ENCODE measurements at places on chromosomes 6 and 20. TPM values are rescaled to one million over a fixed set of nuclear protein-coding genes. Genes with fewer than 3 reads are reported as not detected.
A peak's percentile ranks its signal among the peaks of the same experiment; 100 is the strongest.

SMIM13 gene
- total RNA-seq = 9.2 TPM

GRCh38 chr6:119739769-119740168, 390.2 kb upstream of the MAN1A1 start:
- DNase-seq = no peak
- H3K27ac ChIP-seq = no peak overlapping the region
- no peak overlapping the region for H3K4me3 ChIP-seq

GABRR1 gene
- not detected for total RNA-seq

DNMT3B gene
- total RNA-seq = 3.7 TPM

GRCh38 chr6:107612762-107613415, 123.0 kb downstream of the SOBP start:
- DNase-seq = no peak
- H3K27ac ChIP-seq = no peak overlapping the region
- peaks cover 5% of the 10 kb centered on the region for H3K27me3 ChIP-seq
- H3K36me3 ChIP-seq = no peaks in the 10 kb centered on the region
- H3K4me1 ChIP-seq = peaks cover under 1% of the 10 kb centered on the region
- H3K4me3 ChIP-seq = no peak overlapping the region

GRCh38 chr20:2932498-2932897, 59.2 kb downstream of the PTPRA start:
- peaks cover 4% of the 10 kb centered on the region for H3K36me3 ChIP-seq
- no peaks in the 10 kb centered on the region for H3K4me1 ChIP-seq

GRCh38 chr6:126054802-126055201, 68.5 kb downstream of the TRMT11 start:
- H3K36me3 ChIP-seq = no peaks in the 10 kb centered on the region
- no peaks in the 10 kb centered on the region for H3K4me1 ChIP-seq
- no peak for DNase-seq

DNA sequence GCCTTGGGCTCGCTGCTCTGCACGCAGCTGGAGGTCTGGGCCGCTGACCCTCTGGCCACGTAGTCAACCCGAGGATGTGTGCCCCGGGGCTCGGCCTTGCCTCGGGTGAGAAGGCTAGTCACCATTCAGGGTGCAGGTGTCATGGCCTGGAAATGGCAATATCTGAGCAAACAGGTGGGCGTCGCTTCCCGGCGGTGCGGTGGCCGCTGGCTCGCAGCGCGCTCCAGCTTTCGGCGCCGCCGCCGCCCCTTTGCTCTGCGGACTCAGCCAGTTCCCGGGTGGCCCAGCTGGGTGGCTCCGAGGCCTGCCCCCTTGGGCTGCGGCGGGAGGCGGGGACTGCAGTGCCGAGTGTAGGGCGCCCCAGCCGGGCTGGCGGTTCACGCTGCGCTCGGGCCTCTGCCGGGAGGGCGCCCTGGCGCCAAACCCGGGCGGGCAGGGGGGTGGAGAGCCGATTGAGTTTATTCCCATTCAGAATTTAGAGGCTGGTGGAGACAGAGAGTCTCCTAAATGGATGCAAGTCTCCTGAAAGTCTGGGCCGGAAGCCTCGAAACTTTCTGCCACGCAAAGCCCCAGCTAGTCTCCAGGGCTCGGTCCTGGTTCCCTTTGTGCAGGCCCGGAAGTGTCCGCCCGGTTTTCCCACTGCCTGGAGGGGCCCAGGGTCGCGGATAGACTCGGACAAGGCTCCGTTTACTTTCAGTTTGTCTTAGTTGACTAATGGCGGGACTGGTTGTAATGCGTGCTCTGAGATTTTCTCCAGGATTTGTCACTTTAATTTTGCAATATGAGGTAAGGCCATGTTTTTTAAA, 11.3 kb upstream of the TFAP2A start:
- no peak for DNase-seq
- peaks cover 85% of the 10 kb centered on the region for H3K27me3 ChIP-seq
- peak overlapping the region; percentile 53 for H3K4me3 ChIP-seq
- peaks cover 18% of the 10 kb centered on the region for H3K4me1 ChIP-seq

- no peaks in the 10 kb centered on the region for H3K4me1 ChIP-seq
- DNase-seq = no peak
- H3K4me3 ChIP-seq = no peak overlapping the region
- no peak overlapping the region for H3K27ac ChIP-seq
Observed at GRCh38 chr20:22507240-22507961, 77.0 kb downstream of the FOXA2 start.

- H3K4me1 ChIP-seq = peaks cover 41% of the 10 kb centered on the region
- no peak for DNase-seq
- H3K27me3 ChIP-seq = no peaks in the 10 kb centered on the region
- no peak overlapping the region for H3K4me3 ChIP-seq
Observed at GRCh38 chr6:108799791-108800190, 48.4 kb upstream of the ARMC2 start.

DNA sequence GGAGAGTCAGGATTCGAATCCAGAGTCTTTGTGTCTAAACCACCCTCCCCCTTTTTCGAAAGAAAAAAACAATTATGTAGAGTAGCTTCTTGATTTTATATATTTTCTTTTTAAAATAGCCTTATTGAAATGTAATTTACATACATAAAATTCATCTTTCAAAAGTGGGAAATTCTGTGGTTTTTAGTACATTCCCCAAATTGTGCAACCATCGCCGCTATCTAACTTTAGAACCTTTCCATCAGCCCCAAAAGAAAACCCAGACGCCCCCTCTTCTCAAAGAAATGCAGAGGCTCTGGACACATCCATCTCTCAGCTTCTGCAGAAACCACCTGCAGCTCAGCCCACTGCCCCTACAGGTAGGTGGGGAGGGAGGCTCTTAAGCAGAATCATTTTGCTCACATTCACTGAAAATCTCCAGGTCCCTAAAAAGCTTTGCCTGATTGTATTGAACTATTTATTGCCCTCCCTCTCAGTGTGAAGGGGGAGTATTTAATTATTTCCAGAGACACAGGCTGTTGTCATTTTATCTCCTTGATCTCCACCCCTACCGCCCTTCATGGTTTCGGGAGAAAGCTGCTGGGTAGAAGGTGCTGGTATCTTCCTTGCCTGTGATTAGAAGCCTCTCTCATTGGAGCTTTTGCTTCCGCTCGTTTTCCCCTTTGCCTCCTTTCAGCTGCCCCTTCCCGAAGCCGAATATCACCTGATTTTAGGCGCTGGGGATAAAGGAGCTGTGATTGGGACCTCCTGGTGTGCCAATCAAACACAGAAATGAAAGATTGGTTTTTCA, 68.7 kb upstream of the KCNG1 start:
- peaks cover 3% of the 10 kb centered on the region for H3K4me1 ChIP-seq
- peaks cover 38% of the 10 kb centered on the region for H3K27me3 ChIP-seq
- H3K36me3 ChIP-seq = no peaks in the 10 kb centered on the region

KPNA5 gene
- total RNA-seq = 10.1 TPM

- no peaks in the 10 kb centered on the region for H3K36me3 ChIP-seq
- no peak for DNase-seq
- no peak overlapping the region for H3K4me3 ChIP-seq
- H3K27ac ChIP-seq = no peak overlapping the region
Observed at GRCh38 chr20:21294755-21295154, 8.4 kb upstream of the XRN2 start.

- H3K36me3 ChIP-seq = peaks cover 70% of the 10 kb centered on the region
- no peaks in the 10 kb centered on the region for H3K27me3 ChIP-seq
- no peak for DNase-seq
- peak overlapping the region; percentile 97 for H3K27ac ChIP-seq
- peaks cover 61% of the 10 kb centered on the region for H3K4me1 ChIP-seq
- H3K4me3 ChIP-seq = peak overlapping the region; percentile 100
Observed at GRCh38 chr6:41937472-41937860, 4.1 kb downstream of the CCND3 start.

PROCR gene
- total RNA-seq = 0.50 TPM

- no peak overlapping the region for H3K4me3 ChIP-seq
- no peaks in the 10 kb centered on the region for H3K27me3 ChIP-seq
- no peak for DNase-seq
- peaks cover 23% of the 10 kb centered on the region for H3K36me3 ChIP-seq
- H3K4me1 ChIP-seq = no peaks in the 10 kb centered on the region
Observed at GRCh38 chr20:62196286-62196685, 13.5 kb downstream of the MTG2 start.

GRCh38 chr6:38695227-38695900, 7.6 kb downstream of the GLO1 start:
- peaks cover 33% of the 10 kb centered on the region for H3K4me1 ChIP-seq
- no peak overlapping the region for H3K4me3 ChIP-seq
- H3K27ac ChIP-seq = no peak overlapping the region
- H3K36me3 ChIP-seq = peaks cover 34% of the 10 kb centered on the region
- no peak for DNase-seq
- no peaks in the 10 kb centered on the region for H3K27me3 ChIP-seq
